Stimulated activated naive CD4-positive, alpha-beta T cell treated with Interleukin-2 at 50 U/mL for 16 hours (primary cell): ENCODE measurements at places on chromosomes 12 and 14.

GRCh38 chr14:64763085-64763782 lies 59.0 kb downstream of the PLEKHG3 start:
- DNase-seq, result no peak

- no peak for DNase-seq
These were observed 1.5 kb downstream of the LGR5 start for GRCh38 chr12:71440763-71441748.

- DNase-seq, result no peak
These were observed 418.8 kb upstream of the LRFN5 start for GRCh38 chr14:41187868-41188267.

GRCh38 chr12:120783197-120783596 lies 57.6 kb downstream of the ACADS start:
- DNase-seq, result peak; percentile 4

DNA sequence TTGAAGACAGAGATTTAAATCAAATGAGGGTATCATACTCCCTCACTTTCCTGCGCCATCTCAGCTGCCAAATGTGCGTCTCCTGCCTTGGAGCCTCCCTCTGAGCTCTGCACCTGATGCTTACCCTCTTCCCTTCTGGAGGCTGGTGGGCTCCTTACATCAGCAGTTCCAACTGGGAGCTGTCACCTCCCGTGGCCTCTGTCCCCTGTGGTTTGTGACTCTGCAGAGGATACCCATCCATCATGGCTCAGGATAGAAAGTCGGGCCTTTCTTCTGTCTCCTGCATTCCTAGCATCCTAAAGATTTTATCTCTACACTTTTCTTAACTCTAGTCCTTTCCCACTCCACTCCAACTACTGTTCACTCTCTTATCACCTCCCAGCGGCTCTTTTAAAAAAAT lies 570.6 kb downstream of the BCL11B start:
- no peak for DNase-seq

DNA sequence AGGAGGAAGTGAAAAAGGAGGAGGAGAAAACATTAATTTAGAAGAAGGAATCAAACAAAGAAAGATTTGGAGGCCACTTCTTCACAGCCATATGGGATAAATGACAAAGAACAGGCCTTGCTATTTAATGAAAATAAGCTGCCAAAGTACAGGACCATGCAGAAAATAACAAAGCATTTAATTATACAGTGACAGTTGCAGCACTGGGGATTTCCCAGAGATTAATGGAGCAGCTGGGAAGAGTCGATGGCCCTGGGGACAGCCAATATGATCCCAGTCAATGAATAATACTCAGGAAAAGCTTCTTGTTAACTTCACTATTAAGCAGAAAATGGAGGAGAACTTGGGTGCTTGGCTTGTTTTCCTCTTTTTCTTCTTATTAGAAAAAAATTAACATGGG lies 34.6 kb downstream of the RERG start:
- DNase-seq, result no peak

- DNase-seq, result no peak
These were observed 124.4 kb downstream of the MED13L start for GRCh38 chr12:116153113-116153512.

- no peak for DNase-seq
These were observed 7.2 kb upstream of the RBM19 start for GRCh38 chr12:113973109-113973904.

GRCh38 chr12:28874758-28875157 lies 274.3 kb upstream of the FAR2 start:
- DNase-seq, result no peak

DNA sequence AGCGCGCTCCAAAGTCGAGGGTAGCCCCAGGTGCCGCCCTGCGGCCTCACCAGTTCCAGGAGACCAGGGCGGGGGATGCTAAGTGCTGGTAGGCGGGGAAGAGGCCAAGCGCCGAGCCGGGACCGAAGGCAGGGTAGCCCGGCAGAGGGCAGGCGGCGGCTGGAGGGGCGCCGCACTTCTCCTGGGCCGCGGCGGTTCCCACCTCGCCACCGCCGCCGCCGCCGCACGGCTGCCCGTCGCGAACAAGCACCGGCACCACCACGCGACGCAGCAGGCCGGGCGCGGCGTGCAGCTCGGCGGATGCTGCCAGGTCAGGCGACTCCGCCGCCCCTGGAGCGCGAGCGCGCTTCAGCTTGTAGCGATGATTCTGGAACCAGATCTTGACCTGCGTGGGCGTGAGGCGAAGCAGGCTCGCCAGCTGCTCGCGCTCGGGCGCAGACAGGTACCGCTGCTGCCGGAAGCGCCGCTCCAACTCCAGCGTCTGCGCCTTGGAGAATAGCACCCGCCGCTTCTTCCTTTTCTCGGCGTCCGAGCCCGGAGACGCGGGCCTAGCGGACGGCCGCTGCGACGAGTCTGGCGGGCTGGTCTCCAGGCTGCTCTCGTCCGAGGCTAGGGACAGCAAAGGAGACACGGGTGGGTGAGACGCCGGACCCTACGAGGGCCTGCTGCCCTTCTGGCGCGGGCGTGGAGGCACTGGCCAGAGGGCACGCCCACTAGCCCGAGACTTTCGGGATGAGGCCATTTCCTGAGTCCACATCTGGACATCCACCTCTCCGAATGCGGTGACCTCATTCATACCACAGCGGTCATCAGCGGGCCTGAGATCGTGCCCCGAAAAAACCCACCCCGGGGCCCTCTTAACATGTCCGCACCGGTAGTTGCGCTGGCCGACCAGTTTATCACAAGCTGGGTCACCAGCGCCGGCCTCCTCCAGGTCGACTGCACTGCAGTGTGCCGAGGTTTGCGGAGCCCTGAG lies 1.3 kb downstream of the NKX2-8 start:
- no peak for DNase-seq

DNA sequence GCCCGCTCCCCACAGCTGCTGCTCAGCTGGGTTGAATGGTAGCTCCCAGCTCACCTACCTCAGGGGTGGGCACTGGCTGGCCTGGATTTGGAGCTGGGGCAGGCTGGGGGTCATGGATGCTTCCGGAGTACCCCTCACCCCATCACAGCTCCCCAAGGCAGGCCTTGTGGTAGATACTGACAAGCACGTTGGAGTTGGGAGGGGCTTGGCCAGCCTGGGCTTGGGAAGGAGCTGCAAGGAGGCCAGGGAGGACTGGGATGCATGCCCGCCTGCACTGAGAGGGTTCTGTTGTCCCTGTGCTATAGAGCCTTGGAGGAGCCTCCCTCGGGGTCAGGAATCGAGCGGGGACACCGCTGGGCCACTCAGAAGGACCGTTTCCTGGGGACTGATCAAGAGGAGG lies 14.2 kb downstream of the TMEM63C start:
- no peak for DNase-seq

DNA sequence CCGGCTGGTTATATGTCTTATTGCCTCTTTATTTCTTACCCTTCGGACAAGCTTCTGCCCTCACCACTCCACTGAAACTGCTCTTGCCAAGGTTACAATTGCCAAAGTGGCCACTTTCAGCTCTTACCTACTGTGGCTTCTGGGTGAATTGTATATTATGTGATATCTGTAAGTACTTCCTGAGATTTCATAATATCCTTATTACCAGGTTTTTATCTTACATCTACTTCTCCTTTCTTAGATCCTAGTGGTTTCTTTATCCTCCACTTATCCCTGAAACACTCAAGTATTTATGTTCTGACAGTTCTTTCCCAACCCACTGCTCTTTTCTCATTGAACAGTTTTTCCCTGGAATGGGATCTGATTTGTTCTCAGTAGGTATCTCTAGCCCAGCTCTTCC lies 10.5 kb downstream of the CELA1 start:
- no peak for DNase-seq
